M059J (cell line): ENCODE measurements at places on chromosomes 2 and 18. TPM values are rescaled to one million over a fixed set of nuclear protein-coding genes. Genes with fewer than 3 reads are reported as not detected.
A peak's percentile ranks its signal among the peaks of the same experiment; 100 is the strongest.

The METTL8 gene
- total RNA-seq = 8.1 and 16.6 TPM in 2 replicates

The ERBB4 gene
- not detected in 2 replicates for total RNA-seq

The MTERF4 gene
- total RNA-seq = 9.0 and 12.3 TPM in 2 replicates

The ACYP2 gene
- total RNA-seq = 21.6 and 24.6 TPM in 2 replicates

The CFC1 gene
- total RNA-seq = not detected in 2 replicates

The SNORC gene
- 0.52 and 0.71 TPM in 2 replicates for total RNA-seq

The PTGR3 gene
- 8.4 and 10.5 TPM in 2 replicates for total RNA-seq

The KCNF1 gene
- total RNA-seq = 0.07 TPM in 1 of 2 replicates, not detected in the other

The PAX3 gene
- total RNA-seq = 11.2 and 14.6 TPM in 2 replicates

The PLA2R1 gene
- 0.66 and 1.8 TPM in 2 replicates for total RNA-seq

The MYO5B gene
- 4.1 and 5.5 TPM in 2 replicates for total RNA-seq

The AGXT gene
- total RNA-seq = not detected in 2 replicates

The THOC1 gene
- 31.8 and 38.9 TPM in 2 replicates for total RNA-seq

The CASP10 gene
- total RNA-seq = 6.4 and 7.9 TPM in 2 replicates

The C2orf72 gene
- total RNA-seq = 1.1 and 1.6 TPM in 2 replicates

DNA sequence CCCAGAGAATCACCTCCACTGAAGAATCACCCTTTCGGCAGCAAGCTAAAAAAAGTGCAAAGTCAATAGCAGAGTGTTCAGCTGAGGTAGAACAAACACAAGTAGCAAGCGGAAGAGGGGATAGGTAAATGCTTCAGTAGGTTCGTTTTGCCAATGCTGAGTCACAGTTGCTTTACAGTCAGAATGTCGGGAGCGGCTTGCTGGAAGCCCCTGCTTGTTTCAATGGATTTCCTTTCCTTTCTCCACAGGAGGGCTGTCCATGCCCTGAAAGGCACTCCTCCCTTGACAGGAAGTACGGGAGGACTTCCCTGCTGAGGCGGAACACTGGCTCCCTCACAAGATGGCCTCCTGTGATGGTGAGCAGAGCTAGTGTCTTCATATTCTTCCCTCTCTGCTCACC is 146.2 kb upstream of the LYPD1 start:
- no peak for DNase-seq

DNA sequence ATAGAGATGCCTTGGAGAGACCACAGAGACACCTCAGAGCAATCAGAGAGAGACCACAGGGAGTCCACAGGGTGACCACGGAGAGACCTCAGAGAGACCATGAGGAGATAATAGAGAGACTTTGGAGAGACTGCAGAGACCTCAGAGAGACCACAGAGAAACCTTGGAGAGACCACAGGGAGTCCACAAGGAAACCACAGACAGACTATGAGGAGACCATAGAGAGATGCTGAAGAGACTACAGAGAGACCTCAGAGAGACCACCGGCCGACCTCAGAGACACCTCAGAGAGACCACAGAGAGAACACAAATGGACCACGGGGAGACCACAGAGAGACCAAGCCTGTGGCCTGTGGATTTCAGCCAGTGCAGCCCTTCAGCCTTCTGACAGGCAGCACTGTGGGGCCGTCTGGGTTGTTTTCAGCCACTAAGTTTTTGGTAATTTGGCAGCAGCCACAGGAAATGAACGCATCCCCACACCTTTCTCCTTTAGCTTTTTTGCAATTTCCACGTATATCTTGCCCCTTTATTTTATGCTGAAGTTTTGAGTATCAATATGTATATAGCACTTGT is 11.4 kb upstream of the TMEM18 start:
- no peak for DNase-seq

DNA sequence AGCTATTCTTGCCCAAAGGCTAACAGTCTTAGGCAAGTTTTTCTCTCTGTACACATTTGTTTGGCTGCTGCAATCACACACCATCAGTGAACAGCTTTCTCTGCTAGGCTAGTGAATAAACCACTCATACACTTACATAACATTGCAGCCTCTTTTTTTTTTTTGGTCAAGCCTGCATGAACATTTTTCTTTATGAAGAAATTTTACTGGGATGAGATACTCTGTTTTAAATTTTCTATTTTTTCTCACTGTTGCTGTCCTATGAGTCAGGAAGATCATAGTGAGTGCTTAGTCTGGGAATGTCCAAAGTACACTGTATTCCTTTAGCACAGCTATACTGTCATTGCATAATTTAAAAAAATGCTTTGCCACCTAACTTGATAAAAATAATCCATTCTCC is 58.5 kb downstream of the ROCK1 start:
- peak; percentile 34 for DNase-seq

GRCh38 chr2:9255416-9255815 is 48.8 kb downstream of the ASAP2 start:
- DNase-seq = no peak

GRCh38 chr2:17163638-17164037 is 354.6 kb downstream of the RAD51AP2 start:
- no peak for DNase-seq

DNA sequence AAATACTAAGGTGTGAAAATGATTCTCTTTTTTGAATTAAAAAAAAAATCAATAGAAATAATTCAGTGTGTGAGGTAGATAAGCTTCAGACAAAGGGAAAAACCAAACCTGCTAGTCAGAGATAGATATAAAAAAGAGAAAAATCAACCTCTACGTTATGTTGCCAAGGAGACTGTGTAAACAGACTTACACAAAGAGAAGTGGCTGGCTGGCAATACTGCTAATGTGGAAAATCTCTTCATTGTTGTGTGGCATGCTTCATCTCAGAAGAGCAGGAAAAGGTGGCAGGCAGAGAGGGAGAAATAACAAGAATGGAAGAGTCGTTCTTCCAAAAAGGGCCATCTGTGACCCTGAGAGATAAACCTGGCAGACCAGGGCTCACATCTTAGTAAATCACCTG is 200.8 kb downstream of the SLC8A1 start:
- peak; percentile 45 for DNase-seq

GRCh38 chr18:50105027-50105426 is 89.9 kb downstream of the MYO5B start:
- DNase-seq = no peak

DNA sequence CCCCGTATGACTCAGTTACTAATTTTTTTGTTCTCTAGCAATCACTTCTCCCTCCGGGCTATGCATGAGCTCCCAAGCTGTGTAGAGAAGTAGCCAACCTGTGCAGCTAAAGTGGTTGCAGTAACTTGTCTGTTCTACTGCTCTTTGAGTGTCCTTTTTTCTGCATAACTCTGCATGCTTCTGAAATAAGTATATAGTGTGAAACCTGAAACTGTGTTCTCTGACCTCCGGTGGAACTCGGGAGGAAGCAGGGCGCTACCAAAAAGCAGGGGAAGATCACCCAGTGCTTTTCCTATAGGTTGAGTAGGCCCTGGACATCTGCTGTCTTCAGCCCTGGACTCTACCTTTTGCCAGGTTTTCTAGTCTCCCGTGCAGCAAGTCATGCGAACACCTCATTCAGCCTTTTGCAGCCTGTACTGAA is 47.8 kb downstream of the PHLPP1 start:
- DNase-seq = peak; percentile 49

DNA sequence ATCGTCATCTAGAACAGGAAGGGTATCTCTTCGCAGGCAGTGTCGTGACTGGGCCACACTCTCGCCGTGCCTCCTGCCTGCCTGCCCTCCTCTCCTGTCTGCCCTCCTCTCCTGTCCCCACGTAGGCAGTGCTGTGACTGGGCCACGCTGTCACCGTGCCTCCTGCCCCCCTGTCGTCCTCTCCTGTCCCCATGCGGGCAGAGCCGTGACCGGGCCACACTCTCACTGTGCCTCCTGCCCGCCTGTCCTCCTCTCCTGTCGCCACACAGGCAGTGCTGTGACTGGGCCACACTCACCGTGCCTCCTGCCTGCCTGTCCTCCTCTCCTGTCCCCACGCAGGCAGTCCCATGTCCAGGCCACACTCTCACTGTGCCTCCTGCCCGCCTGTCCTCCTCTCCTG is 51.4 kb downstream of the ZNF236 start:
- no peak for DNase-seq

DNA sequence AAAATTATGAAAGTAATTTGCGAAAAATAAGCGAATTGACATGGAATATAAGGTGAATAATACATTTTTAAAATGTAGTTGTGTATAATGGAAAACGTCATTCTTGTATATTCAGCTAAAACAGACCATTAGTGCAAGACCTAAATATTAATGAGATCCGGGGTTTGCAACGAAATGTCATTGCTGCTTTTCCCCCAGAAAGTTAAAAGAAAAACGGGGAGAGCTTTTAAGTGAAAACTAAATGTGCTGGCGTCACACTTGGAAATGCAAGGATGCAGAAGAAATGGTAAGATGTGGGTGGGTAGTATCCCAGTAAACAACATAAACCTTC is 491 bp upstream of the SGO2 start:
- no peak for DNase-seq

DNA sequence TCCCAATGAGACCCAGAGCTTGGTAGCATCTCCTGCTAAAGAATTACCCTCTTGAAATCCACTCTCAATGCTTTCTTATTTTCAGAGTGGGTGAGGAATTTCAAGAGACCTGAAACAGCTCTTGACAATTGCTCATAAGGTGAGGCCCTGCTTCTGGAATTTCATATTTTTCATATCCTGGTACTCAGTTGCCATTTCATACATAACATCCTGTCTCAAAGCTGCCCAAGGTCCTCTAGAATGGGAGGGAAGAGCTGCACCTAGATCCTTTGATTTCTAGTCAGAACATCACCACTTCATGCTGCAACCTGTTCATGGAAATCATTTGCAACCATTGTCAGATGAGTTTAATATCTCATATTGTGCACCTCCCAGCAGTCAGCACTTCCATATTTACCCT is 404.8 kb upstream of the GALNT5 start:
- DNase-seq = no peak

- peak; percentile 95 for DNase-seq
These were observed 102.8 kb upstream of the CYP1B1 start for GRCh38 chr2:38178556-38179419.

DNA sequence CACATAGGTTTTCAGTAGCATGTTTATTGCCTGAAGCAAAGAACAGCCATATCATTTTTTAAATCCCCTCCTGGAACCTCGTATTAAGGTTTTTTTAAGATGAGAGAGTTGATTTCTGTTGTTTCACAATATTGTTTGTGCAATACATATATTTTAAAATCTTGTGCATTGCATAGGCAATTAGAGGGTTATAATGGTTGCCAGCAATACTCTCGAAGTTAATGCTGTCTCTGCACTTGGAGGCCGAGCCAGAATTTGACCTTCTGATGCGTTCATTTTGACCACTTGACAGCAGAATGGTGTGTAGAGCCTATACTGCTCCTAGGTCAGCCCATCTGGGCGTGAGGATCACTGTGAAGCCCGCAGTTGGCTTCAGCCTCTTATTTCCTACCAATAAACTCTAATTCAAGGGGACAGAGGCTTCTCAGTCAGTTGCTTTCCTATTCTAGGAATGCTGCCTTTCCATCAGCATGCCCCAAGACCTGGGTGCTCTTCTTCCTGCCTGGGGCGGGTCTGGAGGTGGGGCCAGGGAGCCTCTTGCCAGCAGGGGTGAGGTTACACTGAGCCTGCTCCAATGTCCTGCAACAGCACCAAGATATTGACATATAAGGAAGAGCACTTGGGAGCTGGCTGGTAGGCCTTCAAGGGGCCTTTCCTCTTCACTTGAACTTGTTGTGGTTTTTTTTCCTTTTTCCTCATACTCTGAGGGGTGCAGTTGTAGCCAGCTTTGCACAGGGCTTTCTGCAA is 91.4 kb upstream of the BCL2L11 start:
- peak; percentile 10 for DNase-seq

DNA sequence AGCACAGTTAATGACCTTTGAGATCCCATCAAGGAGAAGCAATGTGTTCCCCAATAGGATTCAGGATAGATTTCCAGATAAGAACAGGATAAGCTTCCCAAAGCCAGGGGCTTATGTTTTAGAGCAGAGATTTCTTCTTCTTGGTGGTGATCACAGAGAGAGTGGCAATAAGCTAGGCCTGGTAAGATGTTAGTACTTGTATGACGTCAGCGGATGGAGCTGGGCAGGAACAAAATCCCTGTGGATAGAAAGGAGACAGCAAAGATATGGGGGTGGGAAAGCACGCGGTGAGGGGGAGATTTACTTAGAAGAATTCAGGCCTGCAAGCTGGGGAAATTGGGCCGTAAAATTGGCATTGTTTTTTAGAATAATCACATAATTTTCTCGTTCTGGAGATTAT is 323.0 kb downstream of the MTX2 start:
- no peak for DNase-seq

GRCh38 chr18:23487738-23488570 is 15.4 kb upstream of the RMC1 start:
- peak; percentile 70 for DNase-seq

GRCh38 chr2:24816404-24816803 is 23.2 kb downstream of the CENPO start:
- no peak for DNase-seq

GRCh38 chr18:3156325-3156640 is 63.5 kb downstream of the MYOM1 start:
- no peak for DNase-seq

DNA sequence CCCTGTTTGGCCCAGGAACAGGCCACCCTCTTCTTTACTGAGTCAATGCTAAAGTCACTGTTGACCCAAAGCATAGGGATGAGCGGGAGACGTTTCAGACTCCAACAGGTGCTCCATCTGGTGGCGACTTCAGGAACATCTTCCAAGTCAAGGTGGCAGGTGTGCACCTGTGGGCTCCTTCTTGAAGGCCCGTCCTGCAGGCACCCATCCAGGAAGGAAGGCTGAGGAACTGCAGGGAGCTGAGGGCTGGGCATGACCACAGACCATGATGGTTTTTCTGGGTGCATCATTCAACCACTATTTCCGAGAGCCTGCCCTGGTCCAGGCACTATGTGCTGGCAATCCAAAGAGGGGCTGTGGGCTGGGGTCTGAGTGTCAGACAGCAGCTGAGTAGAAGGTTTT is 142.8 kb downstream of the NDUFA10 start:
- peak; percentile 4 for DNase-seq

GRCh38 chr2:227939271-227940027 is 68.0 kb downstream of the DAW1 start:
- peak; percentile 42 for DNase-seq

DNA sequence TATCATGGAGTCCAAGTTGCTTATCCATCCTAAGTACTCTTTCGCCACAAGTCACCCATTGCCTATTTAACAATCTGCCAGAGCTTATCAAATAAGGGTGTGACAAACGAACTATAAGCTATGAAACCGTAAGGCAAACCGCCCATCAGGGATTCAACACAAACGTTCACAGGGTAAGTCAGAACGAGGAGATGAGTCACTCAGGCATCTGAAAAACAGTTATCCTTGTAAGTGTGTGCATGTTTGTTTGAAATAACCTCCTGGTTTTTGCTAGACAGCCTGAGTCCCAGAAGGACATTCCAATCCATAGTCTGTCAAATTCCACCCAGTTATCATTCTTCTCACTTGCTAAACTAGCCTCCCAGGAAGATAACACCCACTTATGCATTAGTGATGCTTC is 299.1 kb downstream of the PAX3 start:
- peak; percentile 88 for DNase-seq

- DNase-seq = no peak
These were observed 48.0 kb upstream of the MYCN start for GRCh38 chr2:15892151-15892880.

DNA sequence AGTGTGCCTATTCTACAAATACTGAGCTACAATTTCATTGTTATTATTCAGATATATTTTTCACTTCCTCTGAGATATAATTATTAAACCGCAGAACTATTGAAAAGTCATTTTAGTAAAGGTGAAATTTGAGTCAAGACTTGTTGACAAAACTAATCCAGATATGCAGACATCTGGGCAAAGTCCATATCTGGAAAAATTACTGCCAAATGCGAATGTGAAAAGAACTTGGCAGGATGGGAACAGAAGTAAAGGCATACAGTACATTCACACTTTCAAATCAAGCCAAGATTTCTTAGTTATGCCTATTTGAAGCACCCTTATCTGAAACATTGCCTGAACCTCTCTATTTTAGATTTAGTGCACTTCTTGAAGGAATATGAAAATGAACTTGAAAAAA is 923.6 kb downstream of the CCDC85A start:
- DNase-seq = no peak
